Mesothelial cell of epicardium (in vitro differentiated cells): ENCODE measurements at places on chromosomes 6 and 20. TPM values are rescaled to one million over a fixed set of nuclear protein-coding genes. Genes with fewer than 3 reads are reported as not detected.
A peak's percentile ranks its signal among the peaks of the same experiment; 100 is the strongest.

DNA sequence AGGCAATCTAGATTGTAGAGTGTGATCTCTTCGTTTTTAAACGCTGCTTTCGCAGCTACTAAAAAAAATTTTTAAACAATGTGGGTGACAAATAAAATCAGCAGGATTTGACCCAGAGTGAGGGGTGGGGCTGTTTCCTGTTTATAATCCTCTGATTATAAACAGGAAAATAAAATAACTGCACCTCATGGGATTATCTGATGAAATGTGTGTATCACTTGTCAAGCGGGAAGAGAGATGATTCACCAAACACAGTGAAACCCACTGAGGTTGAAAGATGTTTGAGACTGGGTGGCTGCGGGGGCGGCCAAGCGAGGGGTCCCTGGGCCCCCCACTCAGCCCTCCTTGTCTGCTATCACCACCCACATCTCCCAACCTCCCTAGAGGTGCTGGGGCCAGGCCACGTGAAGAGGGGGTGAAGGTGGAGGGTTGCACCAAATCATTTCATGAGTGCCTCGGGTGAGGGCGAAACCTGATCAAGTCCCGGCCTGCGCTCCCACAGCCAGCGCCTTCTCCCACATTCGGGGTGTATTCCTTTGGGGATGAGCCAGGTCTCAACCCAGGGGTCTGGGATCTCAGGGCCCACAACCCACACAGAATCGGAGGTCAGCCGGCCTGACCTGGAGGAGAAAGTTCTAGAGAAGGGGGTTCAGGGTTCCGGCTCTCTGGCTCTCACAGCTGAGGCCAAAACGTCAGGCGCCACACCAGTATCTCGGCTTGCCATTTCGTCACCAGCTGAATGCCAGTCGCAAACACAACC lies 212.5 kb downstream of the BMP7 start:
- H3K4me1 ChIP-seq, result peaks cover 3% of the 10 kb centered on the region
- H3K27ac ChIP-seq, result no peak overlapping the region
- no peaks in the 10 kb centered on the region for H3K27me3 ChIP-seq
- H3K4me3 ChIP-seq, result no peak overlapping the region

- no peak for DNase-seq
- no peak overlapping the region for H3K4me3 ChIP-seq
- H3K27ac ChIP-seq, result no peak overlapping the region
Measured at GRCh38 chr6:104326173-104327001, 533.3 kb downstream of the HACE1 start.

DNA sequence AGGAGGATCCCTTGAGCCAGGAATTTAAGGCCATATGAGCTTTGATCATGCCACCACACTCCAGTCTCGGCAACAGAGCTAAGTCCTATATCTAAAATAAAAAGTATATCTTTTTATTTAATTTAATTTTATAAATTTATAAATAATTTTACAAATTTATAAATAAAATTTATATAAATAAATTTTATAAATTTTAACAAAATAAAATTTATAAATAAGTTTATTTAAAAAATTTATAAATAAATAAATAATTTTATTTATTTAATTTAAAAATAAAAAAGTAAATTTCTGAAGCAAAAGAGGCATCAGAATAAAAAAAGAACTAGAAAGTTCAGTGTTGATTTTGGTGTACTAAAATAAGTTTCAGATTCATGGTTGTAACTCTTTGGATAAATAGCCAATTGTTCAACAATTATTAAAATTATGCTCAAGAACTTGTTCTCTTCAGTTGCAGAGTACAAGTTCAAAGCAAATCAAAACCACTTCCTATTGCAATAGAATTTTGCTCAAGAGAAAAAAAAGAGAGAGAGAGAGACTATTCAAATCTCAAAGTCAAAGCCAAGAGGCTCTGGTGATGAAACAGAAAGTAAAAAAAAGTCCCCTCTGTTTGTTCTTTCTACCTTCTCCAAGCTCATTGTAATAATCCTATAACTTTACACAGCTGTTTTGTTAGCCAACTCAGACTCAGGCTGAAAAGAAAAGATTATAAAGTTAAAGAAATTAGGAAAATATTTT lies 547.5 kb upstream of the ADGRB3 start:
- no peak for DNase-seq
- H3K27ac ChIP-seq, result no peak overlapping the region
- no peak overlapping the region for H3K4me3 ChIP-seq
- no peaks in the 10 kb centered on the region for H3K27me3 ChIP-seq
- H3K36me3 ChIP-seq, result no peaks in the 10 kb centered on the region

RAMACL gene
- total RNA-seq, result 0.69 to 1.00 TPM (median 0.79 TPM) in 3 replicates

- H3K27ac ChIP-seq, result no peak overlapping the region
- peaks cover 3% of the 10 kb centered on the region for H3K4me1 ChIP-seq
- H3K36me3 ChIP-seq, result no peaks in the 10 kb centered on the region
- peaks cover 85% of the 10 kb centered on the region for H3K27me3 ChIP-seq
- DNase-seq, result no peak
- peak overlapping the region; percentile 84 for H3K4me3 ChIP-seq
Measured at GRCh38 chr6:150004101-150004782, 21.1 kb downstream of the RAET1L start.

METTL24 gene
- 25.5 to 28.1 TPM (median 25.7 TPM) in 3 replicates for total RNA-seq

GRCh38 chr6:24547243-24547642 lies 52.5 kb downstream of the ALDH5A1 start:
- H3K36me3 ChIP-seq, result no peaks in the 10 kb centered on the region
- H3K27ac ChIP-seq, result no peak overlapping the region
- no peaks in the 10 kb centered on the region for H3K4me1 ChIP-seq
- no peak overlapping the region for H3K4me3 ChIP-seq
